ENCODE measurements at places on chromosomes 5 and 9.

DNA sequence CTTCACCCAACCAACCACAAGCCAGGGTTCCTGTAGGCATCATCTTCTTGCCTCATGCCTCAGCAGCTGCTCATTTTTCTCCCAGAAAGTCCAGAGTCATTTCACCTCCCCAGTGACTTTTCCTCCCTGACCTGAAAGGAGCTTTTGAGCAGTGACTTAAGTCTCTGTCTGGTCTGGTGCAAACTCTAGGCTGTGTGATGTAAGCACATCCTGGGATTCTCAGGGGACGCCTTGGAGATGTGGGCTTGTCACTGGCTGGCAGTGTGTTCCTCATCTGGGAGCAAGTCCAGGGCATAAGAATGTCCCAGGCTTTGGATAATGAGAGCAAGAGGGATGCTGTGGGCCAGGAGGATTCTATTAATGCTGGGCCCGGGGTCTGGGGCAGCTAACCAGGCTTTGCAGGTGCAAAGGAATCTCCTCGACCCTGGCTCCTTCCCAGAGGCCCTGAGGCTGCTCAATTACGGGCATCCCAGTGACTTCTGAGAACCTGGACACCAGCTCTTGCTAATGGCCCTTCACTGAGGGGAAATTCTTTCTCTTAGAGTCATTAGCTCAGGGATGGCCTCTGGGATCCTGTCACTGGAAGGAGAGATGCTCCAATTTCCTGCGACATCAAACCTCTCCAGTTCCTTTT is 211.0 kb upstream of the PANK3 start:
- DNase-seq: no peak

DNA sequence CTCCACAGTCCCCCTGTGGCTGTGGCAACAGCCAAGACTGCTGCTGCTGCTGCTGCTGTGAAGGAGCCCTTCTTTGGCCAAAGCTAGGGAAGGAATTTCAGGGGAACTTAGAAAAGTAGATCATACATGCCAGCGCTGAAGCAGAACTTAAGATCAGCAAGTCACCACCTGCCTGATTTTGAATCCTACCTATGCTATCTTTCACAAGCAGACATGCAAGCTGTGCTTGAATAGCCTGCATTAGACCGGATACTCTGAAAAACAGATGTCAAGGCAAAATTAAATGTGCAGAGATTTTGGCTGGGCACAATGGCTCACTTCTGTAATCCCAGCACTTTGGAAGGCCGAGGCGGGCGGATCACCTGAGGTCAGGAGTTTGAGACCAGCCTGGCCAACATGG is 99.3 kb upstream of the ZNF366 start:
- no peak for DNase-seq

DNA sequence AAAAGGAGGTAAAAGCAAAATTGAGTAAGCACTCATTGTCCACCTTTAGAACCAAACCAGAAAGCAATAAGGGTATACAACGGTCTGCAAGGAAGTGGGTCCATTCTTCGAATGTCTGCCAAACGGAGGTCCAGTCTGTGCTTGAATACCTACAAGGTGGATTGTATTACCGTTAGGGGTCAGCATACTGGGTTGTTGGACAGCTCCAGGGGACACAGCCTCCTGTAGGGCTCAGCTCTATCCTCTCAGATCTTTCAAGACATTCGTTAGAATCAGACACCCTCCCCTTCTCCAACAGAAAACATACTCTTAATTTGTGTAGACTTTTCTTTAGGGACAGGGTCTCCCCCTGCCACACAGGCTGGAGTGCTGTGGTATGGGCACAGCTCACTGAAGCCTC is 5.5 kb downstream of the ASTN2 start:
- no peak for DNase-seq

DNA sequence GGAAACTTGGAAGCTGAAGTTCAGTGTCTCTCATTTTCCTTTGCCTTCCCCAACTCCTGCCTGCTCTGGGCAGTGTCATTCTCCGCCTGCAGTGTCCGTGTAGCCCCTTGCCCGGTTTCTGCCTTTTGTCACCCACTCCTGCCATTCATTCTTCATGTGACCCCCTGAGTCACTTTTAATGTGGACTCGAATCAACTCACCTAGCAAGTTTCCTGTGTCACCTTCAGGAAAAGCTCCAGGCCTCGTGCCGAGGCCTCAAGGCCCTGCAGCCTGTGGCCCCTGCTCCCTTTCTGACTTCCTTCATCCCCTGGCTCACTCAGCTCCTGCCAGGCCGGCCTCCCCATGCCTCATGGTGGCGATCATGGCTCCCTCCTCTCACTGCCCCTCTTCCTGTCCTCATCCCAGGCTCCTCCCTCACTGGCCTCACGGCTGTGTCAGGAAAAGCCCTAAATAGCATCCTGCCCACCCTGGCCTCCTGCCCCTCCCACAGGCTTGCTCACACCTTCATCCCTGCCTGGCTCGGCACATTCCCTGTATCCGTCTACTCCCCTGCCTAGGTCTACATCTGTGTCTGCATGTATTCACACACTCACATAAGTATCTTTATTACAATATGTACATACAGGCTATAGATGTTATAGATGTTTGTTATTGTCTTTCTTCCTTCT is 294.9 kb downstream of the MED10 start:
- no peak for DNase-seq

DNA sequence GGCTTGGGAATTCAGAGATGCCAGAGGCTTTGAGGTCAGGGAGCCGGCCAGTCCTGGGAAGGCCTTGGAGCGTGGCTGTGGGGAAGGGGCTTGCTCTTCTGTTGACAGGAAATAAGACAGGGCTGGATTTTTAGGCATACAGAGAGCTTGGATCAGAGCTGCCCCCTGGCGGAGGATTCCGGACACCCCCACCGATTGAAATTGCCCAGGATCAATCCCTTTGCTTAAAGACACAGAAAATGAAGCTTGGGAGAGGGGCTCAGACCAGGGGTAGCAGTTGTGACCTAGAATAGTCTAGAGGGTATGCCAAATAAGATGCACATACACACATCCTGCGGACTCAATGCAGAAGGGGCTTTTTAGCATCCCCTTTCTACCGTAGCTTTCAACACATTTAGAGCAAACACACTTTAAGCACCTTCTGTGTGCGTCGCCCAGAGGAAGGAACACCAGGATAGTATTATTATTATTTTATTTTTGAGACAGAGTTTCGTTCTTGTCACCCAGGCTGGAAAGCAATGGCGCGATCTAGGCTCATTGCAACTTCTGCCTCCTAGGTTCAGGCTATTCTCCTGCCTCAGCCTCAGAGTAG is 1.7 kb upstream of the NTMT1 start:
- peak; percentile 54 for DNase-seq

Measured in K562 (cell line).